ENCODE measurements at places on chromosomes 3 and 15. TPM values are rescaled to one million over a fixed set of nuclear protein-coding genes. Genes with fewer than 3 reads are reported as not detected.

Gene ATP2B2
- 9.5 TPM for total RNA-seq

Gene SLC22A14
- not detected for total RNA-seq

Gene MORC1
- total RNA-seq: not detected

Gene TGM5
- total RNA-seq: not detected

Gene C3orf52
- total RNA-seq: 2.4 TPM

Gene SEMA3B
- 82.3 TPM for total RNA-seq

Gene PATL2
- 2.0 TPM for total RNA-seq

Gene TMEM212
- total RNA-seq: not detected

Gene ANKRD63
- 0.28 TPM for total RNA-seq

Gene CHAC1
- total RNA-seq: 0.35 TPM

Gene TMCO5A
- total RNA-seq: not detected

Gene DPPA2
- total RNA-seq: not detected

Measured in uterus (tissue), 4 donors.